Suppressor macrophage (primary cell): ENCODE measurements at places on chromosomes 1 and 21.

DNA sequence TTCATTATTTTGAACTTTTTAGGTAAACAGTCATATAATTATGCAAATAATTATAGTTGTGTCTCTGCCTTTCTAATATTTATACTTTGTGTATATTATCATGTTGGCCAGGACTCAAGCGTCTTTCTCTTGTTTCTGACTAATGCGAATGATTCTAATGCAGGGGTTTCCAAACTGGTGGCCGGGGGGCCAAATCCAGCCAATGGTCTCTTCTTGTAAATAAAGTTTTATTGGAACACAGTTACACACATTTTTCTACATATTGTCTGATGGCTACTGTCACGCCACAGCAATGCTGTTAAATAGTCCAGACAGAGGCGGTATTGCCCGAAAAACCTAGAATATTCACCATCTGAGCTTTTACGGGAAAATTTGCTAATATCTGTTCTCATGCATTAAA lies 8.9 kb upstream of the POFUT2 start:
- DNase-seq = no peak

DNA sequence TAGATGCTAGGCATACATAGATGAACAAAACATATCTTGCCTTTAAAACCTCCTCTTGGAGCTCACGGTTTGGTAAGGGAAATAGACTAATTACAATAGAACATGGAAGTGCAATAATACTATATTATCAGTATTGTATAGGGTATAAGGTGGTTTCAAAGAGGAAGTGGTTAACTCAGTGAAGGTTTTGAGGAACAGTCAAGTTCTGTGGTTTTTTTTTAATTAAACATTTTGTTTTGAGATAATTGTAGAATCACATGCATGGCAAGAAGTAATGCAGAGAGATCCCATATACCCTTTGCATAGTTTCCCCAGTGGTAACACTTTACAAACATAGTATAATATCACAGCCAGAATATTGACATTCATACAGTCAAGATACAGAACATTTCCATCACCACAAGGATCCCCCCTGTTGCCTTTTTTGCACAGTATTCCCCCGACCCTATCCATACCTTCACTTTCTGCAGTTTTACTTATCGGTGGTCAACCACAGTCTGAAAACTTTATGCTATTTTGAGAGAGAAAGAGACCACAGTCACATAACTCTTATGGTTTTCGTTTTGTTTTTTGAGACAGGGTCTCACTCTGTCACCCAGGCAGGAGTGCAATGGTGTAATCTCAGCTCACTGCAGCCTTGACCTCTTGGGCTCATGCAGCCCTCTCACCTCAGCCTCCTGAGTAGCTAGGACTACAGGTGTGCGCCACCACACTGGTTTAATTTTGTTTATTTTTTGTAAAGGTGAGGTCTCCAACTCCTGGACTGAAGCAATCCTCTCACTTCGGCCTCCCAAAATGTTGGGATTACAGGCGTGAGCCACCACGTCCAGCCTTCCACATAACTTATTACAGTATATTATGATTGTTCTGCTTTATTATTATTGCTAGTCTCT lies 60.5 kb upstream of the KIAA1614 start:
- no peak for DNase-seq

- no peak for DNase-seq
These were observed 513.8 kb upstream of the ZP4 start for GRCh38 chr1:238404481-238404880.

DNA sequence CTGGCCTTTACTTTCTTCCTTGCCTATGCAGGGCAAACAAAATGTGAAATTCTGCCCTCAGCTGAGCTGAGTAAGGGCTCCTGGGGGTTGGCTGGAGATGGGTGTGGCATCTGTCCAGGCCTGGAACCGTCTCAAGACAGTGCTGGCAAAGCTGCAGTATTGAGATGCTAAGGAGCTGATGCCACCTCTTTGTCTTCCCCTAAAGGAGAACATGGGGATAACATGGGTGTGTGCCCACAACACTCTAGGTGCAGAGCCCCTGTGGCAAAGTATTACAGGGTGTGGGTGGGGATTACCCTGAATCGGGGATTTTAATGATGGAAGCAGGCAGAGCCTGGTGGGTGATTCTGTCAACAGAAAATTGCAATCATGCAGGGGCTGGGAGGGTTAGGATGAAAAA lies 2.5 kb upstream of the ST3GAL3 start:
- no peak for DNase-seq

DNA sequence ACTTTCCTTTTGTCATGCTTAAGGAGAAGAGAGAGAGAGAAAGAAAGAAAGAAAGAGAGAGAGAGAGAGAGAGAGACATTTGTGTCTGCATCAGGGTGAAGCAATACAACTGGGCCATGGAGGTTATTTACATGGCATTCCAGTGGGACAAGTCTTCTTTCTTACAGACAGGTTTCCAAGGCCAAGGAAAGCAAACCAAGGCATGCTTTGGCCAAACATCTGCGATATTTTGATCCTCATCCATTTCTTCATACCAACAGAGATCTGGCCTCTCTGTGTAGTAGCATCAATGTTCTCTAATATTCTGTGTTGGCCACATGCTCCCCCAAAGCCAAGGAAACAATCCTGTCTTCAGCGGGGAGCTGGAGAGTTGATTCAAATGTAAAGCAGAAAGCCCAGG lies 292.1 kb downstream of the SETD4 start:
- no peak for DNase-seq

DNA sequence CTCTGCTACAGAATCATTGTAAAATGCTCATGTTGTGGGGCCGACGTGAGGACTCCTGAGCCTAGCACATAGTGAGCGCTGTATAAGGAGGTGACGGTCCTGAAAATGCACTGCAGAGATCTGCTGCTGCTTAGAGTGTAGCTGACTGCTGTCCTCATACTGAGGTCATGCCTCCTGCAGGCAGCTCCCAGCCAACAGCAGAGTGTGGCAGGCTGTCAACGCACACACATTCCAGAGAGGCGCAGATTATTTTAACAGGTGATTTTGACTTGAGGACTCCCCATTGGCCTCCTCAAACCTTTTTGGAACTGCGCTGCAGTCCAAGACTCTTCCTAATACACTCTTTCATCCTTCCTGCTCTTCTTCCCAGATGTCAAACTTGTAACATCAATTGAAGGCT lies 119.8 kb upstream of the KCNJ6 start:
- DNase-seq = no peak

GRCh38 chr1:55423376-55423775 lies 208.2 kb upstream of the USP24 start:
- DNase-seq = no peak

DNA sequence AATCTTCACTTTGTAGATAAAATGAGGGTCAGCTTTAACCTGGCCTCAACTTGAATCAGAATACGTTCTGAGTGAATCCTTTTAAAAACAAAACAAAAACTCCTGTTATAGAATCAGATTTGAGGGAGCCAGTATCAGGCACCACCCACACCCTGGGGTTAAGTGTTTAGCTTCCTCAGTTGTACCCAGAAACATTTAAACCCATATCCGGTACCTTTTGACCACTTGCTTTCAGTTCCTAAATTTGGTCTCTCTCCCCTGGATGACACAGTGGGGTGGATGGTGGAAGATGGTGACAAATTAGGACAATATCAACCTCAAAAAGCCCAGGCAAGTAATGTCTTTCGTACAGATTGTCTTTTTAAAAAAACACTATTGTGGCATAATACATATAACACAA lies 10.4 kb downstream of the KLHDC7A start:
- no peak for DNase-seq

GRCh38 chr1:33039840-33040239 lies 3.2 kb upstream of the AK2 start:
- DNase-seq = peak; percentile 82

- no peak for DNase-seq
These were observed 472.0 kb downstream of the CAMTA1 start for GRCh38 chr1:7257225-7257624.

- DNase-seq = no peak
These were observed 12.3 kb downstream of the OLFML3 start for GRCh38 chr1:113991467-113991997.

DNA sequence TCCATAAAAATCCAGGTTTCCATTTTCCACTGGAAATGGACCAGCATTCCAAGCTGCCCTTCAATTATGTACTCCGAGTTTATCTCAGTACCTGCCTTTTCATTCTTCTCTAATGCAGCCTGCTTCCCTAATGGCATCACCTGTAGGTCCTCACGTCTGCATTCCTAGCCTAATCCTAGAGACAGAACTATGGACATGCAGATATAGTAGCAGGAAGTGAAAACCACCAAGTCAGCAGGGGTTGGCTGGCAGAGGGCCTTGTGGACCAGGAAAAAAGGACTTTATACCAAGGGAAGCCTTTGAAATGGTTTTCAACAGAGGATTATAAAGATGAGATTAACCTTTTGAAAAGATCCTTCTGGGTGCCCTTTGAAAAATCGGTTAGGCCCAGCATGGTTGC lies 135.7 kb upstream of the L1TD1 start:
- DNase-seq = no peak

DNA sequence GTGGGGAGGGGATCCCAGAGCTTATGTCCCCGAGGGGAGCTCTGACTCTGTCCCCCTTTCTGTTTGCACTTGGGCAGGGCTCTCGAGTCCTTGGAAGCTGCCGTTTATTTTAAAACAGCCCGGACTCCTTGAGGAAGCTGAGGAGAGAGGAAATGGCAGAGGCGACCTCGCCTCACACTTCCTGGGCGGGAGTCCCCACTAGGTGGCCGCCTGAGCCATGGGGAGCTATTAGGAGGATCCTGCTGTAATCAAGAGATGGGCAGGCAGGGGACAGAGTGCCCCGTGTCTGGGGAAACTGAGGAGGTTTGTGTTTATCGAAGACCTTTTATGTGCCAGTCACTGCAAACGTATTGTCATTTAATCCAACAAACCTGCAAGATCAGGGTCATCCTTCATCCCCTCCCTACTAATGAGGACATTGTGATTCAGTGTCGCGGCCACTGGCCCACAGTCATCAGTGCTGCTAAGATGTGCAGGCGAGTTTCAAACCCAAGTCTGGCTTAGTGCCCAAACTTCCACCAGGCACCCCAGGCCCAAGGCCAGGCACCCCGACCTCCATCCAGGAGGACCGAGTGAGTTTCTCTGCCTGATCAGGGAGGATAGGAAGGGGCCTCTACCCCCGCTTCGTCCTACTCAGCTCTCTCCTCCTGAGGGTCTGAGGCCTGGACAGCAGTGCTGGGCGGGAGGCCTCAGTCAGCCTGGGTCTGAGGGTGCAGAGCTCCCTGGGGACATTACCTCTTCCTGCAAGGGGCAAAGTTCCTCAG lies 316.9 kb upstream of the VAMP3 start:
- peak; percentile 62 for DNase-seq

DNA sequence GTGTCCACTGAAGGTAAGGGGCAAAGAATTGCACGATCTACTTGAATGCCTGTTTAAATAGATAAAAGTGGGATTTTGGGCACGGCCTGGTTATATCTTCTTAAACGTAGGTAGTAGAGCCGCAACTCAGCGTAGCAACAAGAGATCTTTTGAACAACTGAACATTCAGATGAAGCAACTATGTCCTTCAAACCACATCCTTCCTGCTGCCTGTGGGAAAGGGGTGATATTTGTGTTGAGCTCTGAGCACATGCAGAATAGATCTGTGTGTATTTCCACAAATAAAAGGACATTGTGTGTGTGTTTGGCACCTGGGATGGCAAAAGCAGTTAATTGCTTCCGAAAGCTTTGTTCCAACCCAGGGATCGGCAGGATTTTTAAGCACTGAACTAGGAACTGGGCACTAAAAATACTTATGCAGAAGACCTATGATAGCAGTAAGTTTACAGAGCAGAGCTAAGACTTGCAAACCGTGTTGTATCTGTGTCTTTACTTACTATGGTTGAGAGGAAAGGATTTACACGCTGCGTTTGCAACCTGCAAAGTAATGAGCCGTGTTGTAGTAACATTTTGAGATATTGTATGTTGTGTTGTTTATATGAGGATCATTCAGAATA lies 333.4 kb downstream of the CHRM3 start:
- peak; percentile 66 for DNase-seq

DNA sequence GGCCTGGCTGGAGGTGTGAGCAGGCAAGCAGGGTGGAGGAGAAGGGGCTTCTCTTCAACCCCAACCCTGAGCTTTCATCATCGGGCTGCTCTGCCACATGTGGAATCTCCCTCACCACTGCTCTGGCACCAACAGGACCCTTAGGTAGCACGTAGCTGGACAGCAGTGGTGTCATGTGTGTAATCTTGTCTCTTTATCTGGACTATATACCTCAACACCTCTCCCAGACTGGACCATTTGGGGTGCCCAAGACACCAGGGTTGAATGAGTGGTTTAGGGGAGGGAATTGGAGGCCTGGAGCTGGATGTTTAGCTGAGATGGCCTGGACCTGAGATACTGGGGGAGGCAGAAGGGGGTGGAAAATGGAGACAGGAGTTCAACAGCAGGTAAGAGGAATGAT lies 63.0 kb downstream of the UBE2T start:
- DNase-seq = no peak

DNA sequence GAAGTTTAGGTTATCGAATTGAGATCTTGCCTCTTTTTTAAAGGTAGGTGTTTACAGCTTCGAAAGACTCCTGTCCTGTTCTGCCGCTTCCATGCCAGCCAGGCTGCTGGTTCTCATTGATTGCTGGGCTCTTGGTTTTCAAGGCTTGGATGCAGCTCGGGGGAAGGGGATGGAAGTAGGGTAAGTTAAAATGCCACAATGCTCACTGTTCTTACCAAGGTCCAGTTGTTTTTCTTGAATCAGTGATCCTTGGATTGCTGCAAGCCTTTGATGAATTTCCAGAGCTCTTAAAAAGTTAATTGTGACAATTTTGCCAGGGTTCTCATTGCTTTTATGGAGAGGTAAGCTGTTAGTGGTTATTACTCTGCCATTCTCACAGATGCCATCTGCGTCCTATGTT lies 74.9 kb downstream of the PCBP3 start:
- DNase-seq = no peak

DNA sequence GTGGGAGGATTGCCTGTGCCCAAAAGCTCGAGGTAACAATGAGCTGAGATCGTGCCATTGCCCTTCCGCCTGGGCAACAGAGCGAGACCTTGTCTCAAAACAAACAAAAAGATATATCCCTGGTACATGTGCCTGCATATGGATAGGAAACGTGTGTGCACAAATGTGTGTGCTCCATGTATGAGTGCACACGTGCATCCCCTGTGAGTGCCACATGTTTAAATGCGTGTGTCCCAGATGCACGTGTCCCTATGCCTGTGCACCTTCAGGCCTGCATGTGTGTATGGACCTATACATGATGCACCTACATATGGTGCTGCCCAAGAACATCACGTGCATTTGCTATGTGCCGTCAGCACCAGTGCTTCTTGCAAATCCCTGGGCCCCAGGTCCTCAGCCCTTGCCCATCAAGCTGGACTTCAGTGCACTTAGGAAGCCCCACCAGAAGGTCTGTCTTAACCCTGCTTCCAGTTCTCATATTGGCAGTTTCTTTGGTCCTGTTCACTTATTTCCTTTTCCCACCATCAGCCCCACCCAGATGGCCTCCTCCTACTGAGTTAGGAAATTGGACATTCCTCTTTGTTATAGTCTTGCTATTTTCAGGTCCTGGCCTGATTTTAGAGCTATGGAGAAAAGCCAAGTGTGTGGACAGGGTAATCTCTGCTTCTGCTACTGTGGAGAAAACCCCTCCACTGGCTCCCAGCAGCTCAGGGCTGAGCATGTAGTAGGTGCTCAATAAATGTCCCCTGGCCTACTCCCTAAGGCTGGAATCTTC lies 15.4 kb downstream of the TIE1 start:
- DNase-seq = no peak
